ENCODE measurements at places on chromosomes 4 and X.

GRCh38 chr4:140854168-140854567, 98.0 kb upstream of the TBC1D9 start:
- DNase-seq = no peak

- DNase-seq = no peak
Observed at GRCh38 chr4:2944091-2944482, 19.1 kb downstream of the NOP14 start.

DNA sequence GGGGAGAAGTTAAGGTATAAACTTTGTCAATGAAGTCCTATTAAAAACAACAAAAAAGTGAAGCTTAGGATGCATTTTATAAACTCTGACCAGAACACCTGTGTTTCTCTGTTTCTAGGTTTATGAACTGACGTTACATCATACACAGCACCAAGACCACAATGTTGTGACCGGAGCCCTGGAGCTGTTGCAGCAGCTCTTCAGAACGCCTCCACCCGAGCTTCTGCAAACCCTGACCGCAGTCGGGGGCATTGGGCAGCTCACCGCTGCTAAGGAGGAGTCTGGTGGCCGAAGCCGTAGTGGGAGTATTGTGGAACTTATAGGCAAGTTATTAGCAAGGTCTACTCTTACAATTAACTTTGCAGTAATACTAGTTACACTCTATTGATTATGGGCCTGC, 46.6 kb downstream of the HTT start:
- DNase-seq = no peak

DNA sequence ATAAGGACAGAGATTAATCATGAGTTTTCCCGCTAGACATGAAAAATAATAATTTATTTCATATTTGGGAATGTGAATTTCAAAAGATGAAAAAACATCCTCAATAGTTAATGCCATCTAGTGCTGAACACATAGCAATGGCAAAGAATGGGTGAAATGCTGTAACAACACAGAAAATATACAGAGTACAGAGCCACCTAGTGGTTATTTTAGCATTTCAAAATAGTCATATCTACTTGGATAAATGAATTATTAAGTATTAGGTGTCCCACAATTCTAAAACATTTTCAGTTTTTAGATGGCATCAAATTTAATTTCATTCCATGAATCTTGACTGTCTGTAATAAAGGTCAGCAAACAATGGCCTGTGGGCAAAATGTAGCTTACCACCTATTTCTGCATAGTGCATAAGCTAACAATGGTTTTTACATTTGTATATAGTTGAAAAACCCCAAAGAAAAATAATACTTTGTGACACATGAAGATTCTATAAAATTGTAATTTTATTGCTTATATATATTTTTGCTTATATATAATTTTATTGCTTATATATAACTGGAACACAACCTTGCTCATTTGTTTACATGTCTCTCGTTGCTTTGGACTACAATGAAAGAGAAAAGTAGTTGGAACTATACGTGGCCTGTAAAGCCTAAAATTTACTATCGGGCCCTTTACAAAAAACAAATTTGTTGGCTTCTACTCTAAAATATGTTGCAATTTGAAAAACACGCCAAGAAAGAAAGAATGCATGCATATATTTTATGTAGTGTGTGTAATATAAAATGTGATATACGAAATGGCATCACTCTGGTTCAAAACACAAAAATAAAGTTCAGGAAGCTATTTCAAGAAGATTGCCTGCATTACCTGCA, 99.1 kb upstream of the FAM47C start:
- no peak for DNase-seq

GRCh38 chr4:40227284-40227683, 30.5 kb downstream of the RHOH start:
- no peak for DNase-seq

- DNase-seq = no peak
Observed at GRCh38 chr4:109648266-109648996, 54.8 kb downstream of the CASP6 start.

DNA sequence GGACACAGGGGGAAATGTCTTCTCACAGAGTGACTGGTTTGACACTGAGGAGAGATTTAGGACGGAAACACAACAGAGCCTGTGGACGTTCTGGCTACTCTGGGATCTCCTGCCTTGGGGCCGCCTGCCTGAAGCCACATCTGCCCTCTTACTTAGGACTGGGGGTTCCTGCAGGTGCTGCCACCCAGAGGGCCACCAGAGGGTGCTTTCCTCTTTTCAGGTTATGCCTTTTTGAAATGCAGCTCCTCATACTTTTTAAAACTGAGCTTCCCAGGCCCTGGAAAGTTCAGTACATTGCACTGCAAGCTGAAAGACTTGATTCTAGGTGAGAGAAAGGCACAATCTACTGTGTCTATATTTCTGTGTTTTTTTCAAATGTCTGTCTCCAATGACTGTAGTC, 92.2 kb upstream of the PGRMC2 start:
- DNase-seq = no peak

GRCh38 chrX:107686026-107686425, 57.7 kb downstream of the PRPS1 start:
- DNase-seq = no peak

- DNase-seq = no peak
Observed at GRCh38 chr4:126843492-126844067, 789.2 kb upstream of the INTU start.

DNA sequence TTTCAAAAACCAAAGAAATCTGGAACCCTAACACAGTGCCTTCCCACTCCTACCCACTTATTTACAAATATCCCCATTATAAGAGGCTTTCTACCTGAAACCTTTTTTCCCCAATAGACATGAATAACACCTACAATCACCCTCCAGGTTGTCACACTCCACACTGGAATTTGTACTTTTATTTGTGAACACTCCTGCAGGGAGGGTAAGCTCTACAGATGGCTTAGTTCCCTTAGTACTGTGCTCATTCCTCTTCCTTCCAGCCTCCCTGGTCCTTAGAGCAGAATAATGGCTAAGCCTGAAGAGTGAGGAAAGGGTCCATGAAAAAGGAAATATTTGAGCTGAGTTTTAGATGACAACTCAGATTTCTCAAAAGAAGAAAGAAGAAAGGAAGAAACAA, 22.2 kb upstream of the SULT1E1 start:
- DNase-seq = no peak

- DNase-seq = no peak
Observed at GRCh38 chr4:42216664-42217063, 64.2 kb upstream of the BEND4 start.

DNA sequence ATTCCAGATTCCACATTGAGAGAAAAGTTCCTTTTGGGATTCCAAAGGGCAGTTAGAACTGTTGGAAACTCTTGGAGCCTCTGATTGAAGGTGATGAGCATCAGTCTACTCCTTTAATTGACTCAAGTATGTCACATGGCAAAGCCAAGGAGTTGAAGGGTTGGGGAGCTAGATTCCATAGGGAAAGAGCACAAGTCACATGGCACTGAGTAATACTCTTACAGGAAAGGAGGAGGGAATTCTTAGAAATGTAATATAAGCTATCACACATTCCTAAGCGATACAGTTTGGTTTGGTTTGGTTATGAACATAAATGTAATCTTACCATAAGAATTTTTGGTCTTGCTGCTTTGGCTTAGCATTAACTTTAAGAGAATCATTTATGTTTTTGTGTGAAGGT, 15.7 kb downstream of the SPCS3 start:
- DNase-seq = no peak

DNA sequence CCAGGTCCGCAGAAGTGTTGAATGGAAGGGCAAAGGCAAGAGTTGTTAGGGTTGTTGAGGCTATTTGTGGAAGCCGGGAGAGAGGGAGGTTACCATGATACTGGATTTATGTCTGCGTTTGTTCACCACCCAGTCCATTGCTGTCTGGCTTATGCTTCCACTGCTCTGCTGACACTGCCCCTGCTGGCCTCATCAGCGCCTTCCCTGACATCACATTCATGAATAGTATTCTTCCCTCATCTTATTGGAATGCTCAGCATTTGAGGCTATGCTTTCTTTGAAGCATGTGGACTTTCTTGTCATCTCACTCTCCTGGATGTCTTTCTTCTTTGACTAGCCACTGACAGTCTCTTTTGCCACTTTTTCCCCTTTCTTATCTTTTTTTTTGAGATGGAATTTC, 10.3 kb downstream of the GNL3L start:
- DNase-seq = no peak

DNA sequence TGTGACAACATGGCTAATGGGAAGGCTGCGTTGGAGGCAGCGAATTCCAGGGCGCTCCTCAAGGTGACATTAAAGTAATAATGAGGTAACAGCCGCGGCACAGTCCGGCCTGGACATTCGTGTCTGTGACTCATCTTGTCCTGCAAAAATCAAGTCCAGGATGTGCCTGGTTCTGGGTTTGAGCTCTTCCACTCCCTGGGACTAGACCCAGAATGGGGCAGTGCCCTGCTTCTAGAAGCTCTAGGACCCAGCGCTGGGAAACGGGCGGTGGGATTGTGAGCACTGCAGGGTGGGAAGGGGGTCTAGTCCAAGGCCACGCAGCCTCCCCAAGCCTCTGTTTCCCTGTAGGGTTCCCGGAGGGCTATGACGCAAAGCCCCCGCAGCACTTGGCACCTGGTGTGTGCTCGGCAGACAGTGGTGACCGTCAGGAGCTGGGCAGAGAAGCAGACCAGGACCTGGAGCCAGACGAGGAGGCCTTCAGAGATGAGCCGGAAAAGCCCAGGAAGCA, 34.9 kb downstream of the HMX1 start:
- DNase-seq = no peak

DNA sequence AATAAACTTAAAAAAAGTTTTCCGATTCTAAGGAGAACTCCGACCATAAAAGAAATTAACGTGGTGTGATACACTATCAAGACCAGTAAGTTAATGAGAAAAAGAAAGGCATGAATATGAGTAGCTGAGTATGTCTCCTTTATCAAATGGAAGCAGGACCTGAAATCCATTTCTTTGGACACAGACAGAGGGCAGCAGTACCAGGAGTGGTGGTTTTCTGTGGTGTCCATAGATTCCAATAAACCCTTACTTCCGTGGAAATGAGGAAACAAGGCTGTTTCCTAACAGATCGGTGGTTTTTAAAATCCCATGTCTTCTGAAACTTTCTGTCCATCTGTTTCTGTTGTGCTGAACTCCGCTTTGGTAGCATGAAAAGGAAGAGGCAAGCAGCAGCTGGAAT, 128.5 kb upstream of the TSPAN5 start:
- no peak for DNase-seq

DNA sequence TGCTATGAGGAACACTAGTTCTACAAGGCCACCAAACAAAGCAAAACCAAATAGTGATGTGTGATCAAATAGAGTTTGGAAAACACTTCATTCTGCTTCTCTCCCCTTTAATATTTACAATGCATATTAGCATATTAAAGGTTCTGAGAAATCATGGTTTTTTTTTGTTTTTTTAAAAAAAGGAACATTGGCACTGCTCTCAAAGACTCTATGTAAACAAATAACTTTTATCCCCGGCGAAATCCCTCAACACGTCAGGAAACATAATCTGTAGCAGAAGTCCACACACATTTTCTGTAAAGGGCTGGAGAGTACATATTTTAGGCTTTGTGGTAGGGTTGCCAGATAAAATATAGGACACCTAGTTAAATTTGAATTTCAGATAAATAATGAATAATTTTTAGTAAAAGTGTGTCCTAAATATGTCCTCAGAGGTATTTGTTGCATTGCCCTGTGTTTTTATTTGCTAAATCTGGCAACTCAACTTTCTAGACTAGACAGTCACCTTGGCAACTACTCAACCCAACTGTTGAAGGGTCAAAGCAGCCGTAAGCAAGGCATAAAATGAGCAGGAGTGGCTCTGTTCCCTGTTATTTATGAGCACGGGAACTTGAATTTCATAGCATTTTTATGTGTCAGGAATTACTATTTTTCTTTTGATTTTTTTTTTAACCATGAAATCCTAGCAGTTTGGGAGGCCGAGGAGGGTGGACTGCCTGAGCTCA, 8.6 kb downstream of the SPATA4 start:
- no peak for DNase-seq

- DNase-seq = no peak
Observed at GRCh38 chr4:149164282-149164681, 651.4 kb downstream of the IQCM start.

DNA sequence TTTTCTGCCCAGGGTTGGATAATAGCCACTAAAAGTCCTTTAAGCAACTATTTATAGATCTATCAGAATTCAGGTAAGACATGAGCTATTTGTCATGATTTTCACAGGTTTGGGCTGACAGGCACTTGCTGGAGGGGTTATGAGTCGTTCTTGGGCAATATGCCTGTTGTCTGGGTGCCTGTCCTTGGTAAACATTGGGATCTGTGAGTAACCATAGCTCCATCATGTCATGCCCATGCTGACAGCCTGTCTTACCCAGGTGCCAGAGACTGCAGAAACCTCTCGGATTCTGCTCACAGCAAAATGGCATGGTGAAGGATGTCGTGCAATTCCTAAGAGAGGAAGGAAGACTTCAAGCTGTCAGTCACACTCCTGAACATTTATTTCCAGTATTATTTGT, 116.0 kb upstream of the PUDP start:
- no peak for DNase-seq

DNA sequence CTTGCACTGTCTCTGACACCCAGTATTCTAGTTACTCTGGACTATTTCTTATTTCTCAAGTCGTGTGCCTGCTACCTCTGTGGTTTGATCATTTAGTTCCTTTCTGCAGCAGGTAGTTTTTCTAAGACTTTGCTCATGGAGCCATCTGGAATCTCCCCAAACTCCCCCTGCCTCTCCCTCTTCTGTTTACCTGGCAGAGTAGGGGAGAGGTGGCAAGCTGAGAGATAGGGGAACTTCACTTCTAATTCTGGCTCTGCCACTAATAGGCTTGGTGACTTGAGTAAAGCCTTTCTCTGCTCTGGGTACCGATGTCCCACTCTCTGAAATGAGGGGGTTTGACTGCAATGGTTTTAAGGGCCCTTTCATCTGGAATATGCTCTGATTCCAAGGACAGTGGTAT, 141.3 kb downstream of the CPEB2 start:
- no peak for DNase-seq

DNA sequence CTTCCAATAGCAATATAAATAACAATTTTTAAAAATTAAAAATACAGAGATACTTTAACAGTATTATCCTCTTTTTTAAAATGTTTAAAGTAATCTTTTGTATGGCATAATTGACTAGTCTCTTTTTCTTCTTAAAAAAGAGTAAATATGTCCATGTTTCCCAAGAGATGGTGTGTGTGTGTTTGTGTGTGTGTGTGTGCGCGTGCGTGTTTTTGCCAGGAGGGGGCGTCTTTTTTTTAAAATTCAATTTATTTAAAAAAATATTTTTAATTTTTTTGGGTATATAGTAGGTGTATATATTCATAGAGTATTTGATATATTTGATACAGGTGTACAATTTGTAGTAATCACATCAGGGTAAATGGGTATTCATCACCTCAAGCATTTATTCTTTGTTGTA, 1073.7 kb downstream of the PCDH7 start:
- DNase-seq = no peak

DNA sequence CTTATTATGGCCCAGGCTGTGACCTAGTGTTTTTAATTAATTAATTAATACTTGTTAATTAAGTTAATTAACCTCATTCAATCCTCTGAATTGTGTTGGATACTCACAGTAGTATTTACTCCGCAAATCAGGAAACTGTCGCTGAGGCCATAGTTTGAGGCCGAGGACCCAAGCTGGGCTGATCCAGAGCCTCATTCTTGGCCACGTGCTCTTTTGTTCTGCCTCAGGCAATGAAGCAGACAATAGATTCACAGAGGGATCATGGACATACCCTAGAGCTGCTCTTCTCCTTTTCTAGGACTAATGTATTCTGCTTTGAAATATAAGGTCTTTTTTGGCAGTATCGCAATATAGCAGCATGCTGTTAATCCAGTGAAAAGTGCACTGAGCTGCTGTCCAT, 24.0 kb upstream of the SNCA start:
- no peak for DNase-seq

GRCh38 chr4:175999944-176000343, 65.7 kb upstream of the WDR17 start:
- no peak for DNase-seq

- no peak for DNase-seq
Observed at GRCh38 chr4:86522349-86522748, 71.8 kb upstream of the PTPN13 start.
